GM12865 (cell line): ENCODE measurements at places on chromosomes 12 and 14.
A peak's percentile ranks its signal among the peaks of the same experiment; 100 is the strongest.

DNA sequence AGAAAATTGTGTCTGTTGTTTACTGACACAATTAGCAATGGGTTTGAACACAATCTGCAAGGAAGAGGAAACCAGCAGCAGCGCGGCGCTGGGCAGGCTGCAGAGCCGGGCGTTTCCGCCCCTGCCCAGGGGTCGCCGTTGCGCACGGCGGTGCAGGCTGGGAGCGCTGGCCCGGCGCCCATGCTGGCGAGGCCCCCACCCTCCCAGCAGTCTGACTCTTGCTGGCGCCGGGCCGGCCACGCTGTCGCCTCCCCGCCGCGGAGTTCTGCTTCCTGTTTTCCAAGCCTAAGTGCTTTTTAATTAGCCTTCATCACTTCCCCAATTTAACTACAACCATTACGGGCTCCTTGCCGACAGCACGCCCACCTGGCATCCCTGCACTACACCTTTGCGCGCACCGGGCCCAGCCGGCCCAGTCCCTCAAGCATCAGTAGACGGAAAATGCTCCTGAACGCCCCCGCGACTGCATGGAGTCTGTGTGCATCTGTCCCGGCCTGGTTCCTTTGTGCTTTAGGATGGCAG is 212.1 kb downstream of the GXYLT1 start:
- peak; percentile 18 for DNase-seq

DNA sequence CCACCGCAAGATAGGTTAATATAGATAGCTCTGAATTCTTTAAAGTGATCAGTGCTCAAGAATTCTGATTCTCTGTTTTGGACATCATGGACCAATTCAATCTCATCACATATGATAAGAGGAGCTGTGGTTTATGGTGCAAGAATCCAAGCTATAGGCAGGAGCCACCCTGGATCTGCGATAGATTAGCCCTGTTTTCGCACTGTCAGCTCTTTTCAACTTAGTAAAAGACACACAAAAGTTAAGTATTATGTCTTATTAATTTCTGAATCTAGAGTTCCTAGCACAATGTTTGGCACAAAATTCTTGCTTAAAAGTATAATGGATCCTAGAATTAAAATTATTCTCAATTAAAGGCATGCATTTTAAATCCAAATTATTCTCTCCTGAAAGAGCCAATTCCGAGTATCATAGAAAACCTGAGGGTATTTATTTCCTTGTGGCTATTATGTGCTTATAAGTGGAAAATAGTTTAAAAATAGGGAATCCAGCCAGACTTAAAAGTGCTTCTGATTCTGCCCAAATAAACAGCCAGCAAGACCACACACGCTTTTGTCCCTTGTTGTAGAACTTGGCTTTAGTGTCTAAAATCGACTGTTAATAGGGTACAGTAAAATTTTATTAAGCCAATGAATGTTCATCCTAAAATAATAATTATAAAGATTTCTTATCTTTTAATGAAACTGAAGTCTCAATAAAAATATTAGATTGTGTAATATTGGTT is 184.9 kb upstream of the FLRT2 start:
- no peak for DNase-seq

- no peak for DNase-seq
These were observed 12.8 kb upstream of the NRDE2 start for GRCh38 chr14:90344331-90345238.

DNA sequence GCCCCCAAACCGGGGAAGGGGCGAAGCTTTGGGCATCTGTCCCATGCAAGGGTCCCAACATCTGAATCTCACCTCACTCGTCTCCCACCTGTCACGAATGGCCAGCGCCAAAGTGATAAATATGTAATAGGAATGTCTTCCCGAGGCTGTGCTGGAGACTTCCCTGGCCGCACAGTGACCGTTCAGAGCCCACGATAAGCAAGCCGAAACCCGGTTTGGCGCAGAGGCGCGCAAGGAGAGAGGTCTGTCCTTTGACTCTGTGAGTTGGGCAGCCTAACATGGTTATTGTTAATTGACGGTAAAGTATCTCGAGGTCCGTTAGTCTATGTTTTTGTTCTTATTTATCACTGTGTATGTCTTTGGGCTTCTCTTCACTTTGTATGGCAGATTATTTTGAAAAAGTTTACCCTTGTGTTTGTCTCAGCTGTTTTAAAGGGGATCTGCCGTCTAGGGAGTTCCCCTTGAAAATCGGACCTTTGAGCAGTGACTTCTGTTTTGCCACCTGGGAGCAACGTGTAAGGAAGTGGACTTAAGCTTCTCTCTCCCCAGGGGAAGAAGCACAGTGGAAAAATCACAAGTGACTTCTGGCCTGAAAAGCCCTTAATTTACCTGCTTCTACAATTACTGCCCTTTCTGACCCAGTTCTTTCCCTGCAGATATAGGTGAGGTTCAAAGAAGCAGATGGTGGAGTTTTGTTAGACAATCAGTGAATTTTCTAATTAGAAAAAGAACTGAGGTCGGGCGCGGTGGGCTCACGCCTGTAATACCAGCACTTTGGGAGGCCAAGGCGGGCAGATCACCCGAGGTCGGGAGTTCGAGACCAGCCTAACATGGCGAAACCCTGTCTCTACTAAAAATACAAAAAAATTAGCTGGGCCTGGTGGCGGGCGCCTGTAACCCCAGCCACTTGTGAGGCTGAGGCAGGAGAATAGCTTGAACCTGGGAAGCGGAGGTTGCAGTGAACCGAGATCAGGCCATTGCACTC is 1.1 kb upstream of the TM9SF1 start:
- DNase-seq, result peak; percentile 75

GRCh38 chr14:74503291-74503937 is 9.8 kb downstream of the ISCA2 start:
- DNase-seq, result no peak

DNA sequence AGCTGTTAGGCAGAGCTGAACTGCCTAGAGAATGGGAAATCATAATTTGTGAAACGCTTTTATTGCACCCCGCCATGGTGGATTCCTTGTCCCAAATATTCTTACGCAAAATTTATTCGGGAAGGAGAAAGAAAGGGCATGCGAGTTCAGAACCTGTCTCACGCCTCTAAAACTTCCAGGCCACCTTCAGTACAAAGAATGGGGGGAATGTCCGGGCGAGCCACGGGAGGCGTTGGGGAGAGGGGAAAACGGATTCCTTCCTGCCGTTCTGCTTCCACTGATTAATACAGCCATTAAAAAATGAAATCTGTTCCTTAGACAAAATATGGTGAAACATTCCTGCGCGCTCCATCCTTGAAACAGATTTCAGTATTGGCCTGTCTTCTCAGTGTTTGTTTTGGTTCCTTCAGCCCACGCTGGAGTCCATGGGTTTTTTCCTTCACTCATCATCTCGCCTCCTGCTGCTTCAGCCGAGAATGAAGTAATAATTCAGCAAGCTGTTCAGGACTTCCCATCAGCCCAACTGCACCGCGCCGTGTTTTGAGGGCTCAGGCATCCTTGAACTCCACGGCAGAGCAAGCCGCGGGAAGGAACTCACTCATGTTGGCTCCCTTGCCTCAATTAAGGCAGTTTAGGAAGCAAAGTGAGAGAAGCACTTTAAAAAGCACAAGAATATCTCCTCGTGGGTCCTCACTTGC is 47.7 kb upstream of the CDKN3 start:
- DNase-seq, result no peak

DNA sequence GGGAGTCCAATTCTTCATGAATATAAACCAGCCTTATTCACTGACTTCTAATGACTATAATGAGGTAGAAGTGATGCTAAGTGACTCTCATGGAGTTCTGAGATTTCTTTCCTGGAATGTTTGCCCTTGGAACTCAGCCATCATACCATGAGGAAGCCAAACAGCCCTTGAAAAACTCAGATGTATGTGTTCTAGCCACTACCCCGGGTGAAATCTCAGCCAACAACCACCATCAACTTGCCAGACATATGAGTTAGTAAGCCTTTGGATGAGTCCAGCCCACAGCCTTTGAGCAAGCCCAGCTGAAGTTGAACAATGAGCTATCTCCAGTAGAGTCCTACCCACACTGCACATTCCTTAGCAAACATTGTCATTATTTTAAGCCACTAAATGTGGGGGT is 149.5 kb downstream of the SLC6A15 start:
- no peak for DNase-seq

GRCh38 chr12:124024776-124025175 is 51.8 kb downstream of the ZNF664 start:
- no peak for DNase-seq

DNA sequence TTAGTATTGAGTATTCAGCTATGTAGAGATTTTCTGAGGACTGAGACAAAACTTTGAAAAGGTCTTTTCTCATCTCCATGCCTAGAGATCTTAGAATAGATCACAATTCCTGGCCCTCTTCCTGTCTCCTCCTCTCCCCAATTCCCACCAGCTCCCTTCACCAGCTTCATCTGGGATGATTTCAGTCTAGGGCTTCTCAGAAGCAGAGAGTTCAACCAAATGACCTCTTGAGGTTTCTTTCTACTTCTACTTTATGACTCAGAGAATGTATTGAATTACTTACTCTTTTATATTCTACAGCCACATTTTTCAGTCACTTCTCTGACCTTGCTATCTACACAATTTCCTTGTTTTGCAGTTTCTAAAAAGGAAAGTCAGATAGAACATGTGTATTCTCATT is 19.4 kb upstream of the SNX6 start:
- DNase-seq, result no peak

GRCh38 chr12:57637364-57637763 is 4.4 kb upstream of the B4GALNT1 start:
- DNase-seq, result no peak

- peak; percentile 75 for DNase-seq
These were observed 117.7 kb downstream of the OTOGL start for GRCh38 chr12:80217011-80217535.

DNA sequence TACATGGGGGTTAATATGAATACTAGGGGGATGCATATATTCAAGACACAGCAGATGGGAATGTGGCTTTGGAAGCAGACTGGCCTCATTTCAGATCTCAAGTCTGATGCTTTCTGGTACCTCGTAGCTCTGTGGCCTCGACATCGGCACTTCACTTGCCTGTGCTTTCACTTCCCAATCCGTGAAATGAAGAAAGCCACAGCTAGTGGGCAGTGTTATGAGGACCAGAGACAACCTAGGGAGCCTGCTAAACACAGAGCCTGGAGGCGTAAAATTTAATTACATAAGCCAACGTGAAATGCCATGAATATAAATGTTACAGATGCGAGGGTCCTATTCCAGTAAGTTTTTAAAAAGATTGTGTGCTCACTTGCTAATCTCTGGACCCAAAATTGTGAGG is 286.0 kb downstream of the TMEM132D start:
- DNase-seq, result no peak

- no peak for DNase-seq
These were observed 65.9 kb upstream of the AMN1 start for GRCh38 chr12:31794745-31795144.

GRCh38 chr12:41621291-41621690 is 433.2 kb downstream of the PDZRN4 start:
- DNase-seq, result no peak

DNA sequence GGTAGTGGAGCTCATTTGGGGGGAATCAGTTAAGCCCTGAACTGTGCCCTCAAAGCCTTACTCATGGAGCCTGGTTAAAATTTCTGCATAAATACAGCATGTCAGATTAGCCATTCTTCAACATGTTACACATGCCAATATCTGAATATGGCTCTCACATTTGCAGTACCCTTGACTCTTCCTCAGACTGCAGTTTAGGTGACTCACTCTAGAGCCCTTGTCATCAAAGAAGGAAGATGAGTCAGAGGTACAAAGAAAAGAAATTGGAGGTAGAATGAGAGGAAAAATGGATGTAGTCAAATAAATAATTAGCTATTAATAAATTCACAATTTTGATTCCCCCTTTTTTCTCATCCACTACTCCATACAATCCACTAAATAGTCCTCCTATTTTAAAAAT is 23.6 kb upstream of the OR4K2 start:
- DNase-seq, result no peak

DNA sequence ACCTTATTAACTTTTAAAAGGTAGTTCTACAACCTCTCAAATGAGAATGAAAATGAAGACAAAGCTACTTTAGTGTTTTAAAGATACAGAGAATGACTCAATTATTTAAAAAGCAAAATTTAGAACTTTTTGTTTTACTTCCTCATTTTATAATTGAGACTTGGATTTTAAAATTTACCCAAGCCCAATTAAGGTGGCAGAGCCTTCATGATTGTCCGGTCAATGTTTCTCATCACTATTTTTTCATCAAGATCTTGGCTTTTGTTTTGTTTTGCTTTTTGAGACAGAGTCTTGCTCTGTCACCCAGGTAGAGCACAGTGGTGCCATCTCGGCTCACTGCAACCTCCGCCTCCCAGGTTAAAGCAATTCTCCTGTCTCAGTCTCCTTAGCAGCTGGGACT is 32.7 kb downstream of the PPP4R3A start:
- DNase-seq, result no peak

DNA sequence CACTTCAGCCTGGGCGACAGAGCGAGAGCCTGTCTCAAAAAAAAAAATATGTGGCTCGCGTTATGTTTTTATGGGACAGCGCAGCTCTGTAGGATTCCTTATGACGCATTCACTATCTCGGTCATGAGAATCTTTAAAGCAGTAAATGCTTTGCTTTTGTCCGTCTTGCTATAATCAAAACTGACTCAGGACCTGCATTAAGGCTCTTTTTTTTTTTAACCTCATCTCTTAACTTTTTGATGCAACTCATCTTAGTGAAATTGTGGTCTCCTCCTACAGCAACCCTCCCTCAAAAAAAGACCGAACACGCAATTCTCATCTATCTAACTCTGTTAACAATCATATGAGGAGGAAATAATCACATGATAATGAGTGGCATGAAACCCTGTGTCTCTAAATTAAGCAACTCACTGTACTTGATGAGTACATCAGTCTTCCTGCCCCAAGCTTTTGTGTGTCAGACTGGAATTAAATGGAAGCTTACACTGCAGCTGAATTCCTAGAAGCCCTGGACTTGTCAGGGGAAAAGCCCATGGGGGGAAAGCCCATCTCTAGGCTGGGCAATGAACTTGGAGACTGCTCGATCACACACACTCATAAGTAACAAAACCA is 4.3 kb downstream of the P2RX4 start:
- peak; percentile 42 for DNase-seq

DNA sequence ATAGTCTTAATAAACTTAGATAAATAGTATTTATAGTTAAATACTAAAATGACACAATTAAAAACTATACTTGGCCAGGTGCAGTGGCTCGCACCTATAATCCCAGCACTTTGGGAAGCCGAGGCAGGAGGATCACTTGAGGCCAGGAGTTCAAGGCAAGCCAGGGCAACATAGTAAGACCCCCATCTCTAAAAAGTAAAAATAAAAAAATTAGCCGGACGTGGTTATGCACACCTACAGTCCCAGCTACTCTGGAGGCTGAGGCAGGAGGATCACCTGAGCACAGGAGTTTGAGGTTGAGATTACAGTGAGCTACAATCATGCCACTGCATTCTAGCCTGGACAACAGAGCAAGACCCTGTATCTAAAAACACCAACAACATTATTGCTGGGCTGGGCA is 16.0 kb downstream of the CINP start:
- no peak for DNase-seq

DNA sequence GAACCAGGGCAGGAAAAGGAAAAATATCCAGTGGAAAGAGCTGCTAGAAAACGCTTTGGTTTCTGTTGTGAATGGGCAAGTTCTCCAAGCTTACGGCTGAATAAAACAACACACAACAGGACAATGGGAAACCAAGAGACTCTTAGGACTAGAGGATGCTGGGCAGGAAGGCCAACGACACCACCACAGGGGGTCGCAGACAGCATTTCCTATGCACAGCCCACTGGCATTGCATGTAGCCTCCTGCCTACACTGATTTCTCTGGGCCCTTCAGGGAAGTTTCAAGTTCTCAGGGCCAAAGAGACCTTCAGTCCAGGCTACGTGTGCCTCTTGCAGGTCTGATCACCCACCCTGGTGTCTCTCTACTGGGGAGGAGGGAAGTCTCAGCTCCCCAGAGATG is 108.0 kb downstream of the RIMBP2 start:
- DNase-seq, result no peak

GRCh38 chr12:117051380-117051779 is 47.8 kb downstream of the TESC start:
- no peak for DNase-seq
